ENCODE measurements at places on chromosomes 1 and 21.

- DNase-seq, result no peak
Measured at GRCh38 chr1:39525366-39526165, 34.1 kb downstream of the BMP8A start.

DNA sequence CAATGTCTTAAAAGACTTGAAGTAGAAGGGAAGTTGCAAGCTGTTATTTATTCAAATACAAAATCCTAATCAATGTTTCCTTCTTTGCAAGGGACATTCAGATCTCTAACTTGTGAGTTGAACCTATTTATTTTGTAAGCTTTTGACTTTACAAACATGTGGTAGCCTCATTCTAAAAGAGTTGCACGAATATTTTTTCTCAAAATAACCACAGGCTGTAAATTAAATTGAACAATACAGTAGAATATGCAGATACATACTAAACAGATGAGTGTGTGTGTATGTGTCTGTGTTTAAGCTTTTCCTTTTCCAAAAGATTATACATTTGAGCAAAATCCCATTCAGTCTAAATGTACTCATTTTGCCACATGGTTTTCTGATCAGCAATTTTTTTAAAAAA lies 4.8 kb upstream of the DYNLT5 start:
- DNase-seq, result no peak

DNA sequence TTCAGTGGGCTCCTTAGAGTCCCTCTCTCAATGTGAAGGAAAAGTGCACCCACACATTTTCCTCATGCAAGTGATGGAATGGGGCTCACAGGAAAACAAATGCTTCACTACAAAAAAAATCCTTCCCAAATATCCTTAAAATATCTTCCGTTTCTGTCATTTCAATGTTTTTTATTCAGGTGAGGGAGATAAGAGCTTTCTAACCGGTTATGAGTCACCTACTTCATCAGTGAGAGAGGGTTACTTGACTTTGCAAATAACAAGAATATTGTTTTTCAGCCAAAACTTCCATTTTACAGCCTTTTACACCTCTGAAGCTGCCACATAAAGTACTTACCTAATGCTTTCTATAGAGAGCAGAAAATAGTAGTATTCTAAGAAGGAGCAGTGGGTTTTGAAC lies 98.3 kb upstream of the CD55 start:
- no peak for DNase-seq

DNA sequence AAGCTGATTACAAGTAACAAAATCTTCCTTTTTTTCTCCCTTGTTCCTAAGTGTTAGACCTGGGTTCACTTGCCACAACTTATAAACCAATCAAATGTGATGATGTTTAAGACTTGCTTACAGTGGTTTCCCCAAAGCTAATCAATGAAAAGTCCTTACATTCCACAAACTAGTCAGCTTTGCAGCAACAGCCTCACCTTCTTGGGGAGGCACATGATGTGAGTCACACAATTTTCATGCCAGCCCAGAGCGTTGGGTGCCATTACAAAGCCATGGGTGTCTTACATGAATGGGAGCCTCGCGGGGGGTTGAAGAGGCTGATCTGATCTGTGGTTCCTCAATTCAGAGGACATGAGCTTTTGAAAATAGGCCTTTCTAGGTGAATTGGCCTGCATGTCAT lies 91.6 kb upstream of the UBE2U start:
- no peak for DNase-seq

DNA sequence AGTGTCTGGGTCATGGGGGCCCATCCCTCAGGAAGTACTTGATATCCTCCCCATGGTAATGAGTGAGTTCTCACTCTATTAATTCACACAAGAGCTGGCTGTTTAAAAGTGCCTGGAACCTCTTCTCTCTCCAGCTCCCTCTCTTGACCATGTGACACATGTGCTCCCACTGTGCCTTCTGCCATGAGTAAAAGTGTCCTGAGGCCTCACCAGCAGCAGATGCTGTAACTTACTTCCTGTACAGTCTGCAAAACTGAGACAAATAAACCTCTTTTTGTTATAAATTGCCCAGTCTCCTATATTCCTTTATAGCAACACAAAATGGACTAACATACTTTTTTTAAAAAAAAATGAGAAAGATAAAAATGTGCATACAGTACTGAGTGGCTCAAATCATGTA lies 24.0 kb downstream of the PUM1 start:
- DNase-seq, result no peak

GRCh38 chr1:97893844-97894243 lies 27.0 kb downstream of the DPYD start:
- DNase-seq, result peak; percentile 11

GRCh38 chr1:8567146-8567545 lies 249.2 kb downstream of the SLC45A1 start:
- DNase-seq, result no peak

DNA sequence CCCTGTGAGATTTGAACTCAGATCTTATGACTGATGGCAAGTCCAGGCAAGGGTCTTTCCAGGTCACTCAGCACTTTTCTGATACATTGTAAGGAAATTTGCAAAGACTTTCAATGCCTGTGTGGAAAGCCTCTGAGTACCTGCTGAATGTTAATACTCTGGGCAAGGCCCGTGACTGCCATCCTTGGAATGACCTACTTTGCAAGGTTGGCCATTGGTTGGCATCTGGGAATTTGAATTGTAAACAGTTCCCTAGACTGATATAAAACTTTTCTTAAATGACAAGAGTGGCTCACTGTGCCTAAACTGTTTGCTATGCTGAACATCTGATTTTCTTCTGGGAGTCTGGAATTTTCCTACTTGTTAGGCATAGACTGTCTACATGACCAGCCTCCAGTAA lies 57.1 kb downstream of the CD2 start:
- no peak for DNase-seq

DNA sequence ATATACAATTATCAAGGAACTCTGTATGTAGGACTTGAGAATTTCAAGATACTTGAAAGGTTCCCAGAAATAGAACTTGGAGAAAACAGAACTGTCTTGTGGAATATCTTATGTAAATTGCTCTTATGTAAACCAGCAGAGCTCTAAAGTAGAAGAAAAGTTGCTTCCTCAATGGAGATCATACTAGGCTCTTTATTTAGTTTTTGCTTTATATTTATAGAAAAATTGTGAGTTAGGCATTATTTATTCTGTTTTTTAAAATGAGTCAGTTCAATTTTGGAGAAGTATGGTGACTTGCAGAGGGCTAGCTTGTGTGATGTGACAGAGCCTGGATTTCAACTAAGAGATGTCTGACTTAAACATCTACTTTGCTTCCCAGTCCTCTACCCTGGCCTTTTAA lies 40.4 kb downstream of the ATP6V1G3 start:
- DNase-seq, result no peak

- no peak for DNase-seq
Measured at GRCh38 chr1:66380452-66381212, 153.3 kb upstream of the SGIP1 start.

DNA sequence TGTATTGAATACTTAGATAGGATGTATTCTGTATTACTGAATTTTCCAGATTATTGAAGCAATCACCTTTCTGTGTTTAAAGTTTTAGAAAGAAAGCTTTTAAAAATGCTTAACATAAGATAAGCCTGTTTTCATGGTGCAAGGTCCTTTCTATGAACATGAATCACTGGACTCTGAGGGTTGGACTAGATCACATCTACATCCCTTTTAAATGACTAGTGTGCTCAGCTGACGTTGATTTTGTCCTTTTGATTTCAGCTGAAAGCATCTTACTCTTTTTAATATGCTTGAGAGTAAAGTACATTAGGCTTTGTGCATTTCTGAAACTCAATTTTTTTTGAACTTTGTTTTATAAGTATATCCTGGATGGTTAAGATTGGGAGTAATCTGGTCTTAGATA lies 16.2 kb downstream of the MIER1 start:
- no peak for DNase-seq

DNA sequence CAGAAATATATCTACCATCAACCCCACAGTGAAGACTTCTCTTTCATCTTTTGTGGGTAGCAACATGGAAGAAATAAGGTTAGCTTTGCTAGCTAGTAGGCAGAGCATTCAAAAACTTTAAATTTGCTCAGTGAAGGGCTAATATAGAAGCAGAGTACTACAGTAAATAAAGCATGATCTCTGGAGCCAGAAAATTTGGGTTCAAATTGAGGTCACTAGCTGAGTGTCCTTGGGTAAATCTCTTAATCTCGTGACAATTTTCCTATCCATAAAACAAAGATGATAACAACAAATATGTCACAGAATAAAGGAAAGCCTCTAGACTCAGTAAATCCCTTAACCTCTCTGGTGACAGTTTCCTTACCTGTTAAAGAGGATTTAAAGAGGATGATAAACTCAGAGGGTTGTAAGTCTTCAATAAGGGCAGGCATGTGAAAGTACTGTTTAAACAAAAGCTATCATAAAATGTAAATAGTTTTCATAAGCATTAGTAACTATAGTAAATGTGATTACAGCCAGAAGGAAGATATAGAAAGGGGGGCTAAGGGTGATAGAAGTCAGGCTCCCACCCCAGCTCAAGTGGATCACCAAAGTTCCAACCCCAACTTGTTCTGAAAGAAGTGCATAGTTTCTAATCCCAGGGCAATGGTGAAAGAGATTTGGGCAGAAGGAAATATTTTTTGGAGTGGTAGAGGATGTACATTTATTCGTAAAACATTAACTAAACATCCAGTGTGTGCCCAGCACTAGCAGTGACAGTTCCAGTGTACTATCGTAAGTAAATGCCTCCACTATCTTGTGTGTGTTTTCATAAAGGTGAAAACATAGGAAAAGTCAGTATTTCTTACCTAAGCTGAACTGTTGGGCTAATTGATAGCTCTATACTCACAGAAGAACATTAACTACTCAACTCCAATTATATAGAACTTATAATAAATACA lies 24.8 kb downstream of the TM2D1 start:
- no peak for DNase-seq

- DNase-seq, result no peak
Measured at GRCh38 chr1:224805889-224806288, 123.6 kb upstream of the DNAH14 start.

GRCh38 chr1:234667600-234668576 lies 57.9 kb upstream of the IRF2BP2 start:
- no peak for DNase-seq
